Activated CD4-positive, alpha-beta T cell treated with anti-CD3 and anti-CD28 coated beads, Interleukin-2, amount 50 U/mL, for 48 hours (primary cell): ENCODE measurements at places on chromosomes 5 and 9.

DNA sequence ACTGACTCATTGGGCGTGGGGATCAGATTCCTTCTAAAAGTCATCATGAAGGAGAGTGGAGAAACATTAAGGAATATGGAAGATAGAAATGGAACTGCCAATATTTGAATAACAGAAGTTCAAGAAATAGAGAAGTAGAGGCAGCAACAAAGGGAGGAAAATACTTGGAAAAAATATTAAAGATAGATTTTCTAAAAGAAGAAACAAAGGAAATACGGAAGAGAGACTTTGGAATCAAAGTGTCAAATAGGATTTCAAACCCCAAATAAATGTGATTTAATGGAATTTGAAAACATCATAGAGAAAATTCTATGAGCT, 605.1 kb upstream of the KLF4 start:
- no peak for DNase-seq

GRCh38 chr5:68195137-68195536, 20.4 kb upstream of the PIK3R1 start:
- DNase-seq, result no peak

- DNase-seq, result no peak
Measured at GRCh38 chr5:121988488-121988887, 26.7 kb downstream of the SRFBP1 start.

DNA sequence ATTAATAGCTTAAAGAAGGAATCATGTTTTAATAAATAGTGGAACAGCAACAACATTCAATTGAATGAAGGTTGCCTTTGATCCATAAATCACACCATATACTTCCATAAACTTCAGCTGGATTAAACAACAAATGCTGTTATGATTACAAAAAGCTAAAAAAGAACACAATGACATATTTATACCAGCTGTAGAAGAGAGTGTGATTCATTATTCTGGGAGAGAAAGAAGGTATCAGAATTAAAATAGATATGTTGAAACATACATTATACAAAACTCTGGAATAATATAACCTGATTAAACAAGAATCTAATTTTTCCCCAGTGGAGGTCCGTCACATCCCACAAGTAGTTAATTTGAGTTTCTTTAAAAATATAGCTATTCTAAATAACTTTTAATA, 7.5 kb upstream of the RECK start:
- DNase-seq, result no peak

DNA sequence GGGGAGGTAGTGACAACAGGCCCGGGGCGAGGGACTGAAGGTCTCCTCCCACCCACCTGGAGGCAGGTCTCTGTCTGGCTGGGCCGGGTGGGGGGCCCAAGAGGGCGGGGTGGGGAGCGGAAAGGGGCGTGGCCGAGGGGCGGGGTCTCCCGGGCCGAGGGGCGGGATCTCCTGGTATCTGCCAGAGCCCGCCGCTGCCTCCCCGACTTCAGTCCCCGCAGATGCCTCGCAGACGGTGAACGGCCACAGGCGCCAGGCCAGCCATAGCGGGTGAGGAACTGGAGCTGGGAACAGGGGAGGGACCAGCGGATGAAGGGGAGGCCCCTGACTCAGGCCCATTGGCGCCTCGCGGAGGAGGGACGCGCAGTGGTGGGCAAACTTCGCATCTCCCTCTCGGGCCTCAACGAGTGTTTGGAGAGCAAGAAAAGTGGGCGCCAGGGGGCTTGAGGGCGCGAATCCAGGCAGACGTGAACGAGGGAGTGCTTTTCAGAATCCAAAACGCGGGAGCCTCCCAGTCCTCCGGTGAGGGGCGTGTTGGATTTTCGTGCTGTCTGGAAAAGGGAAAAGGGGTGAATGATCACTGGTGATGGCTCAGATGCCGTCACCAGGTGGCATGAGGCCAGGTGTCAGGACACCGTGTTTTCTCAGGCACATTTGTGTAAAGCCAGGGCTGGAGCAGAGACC, at the start of gene ADGRD2:
Gene ADGRD2, plus strand, starts transcription at position 211 of the 684 bp plus-strand sequence. CDS start 1,216 bp downstream, outside the sequence.
- peak; percentile 3 for DNase-seq

DNA sequence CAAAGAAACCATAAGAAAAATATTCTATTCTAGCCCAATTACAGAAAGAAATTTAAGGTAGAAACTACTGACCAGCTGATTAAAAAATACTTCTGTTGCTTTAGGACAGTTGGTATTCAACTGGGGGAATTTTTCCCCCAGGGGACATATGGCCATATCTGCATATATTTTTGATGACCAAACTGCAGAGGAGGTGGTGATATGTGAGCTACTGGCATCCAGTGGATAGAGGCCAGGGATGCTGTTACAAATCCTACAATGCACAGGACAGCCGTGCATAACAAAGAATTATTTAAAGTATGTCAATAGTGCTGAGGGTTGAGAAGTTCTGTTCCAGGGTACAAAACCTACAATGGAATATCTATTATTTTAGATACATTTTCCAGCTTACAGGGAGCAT, 24.0 kb downstream of the ZFR start:
- DNase-seq, result no peak

GRCh38 chr9:69554945-69555344, 117.2 kb downstream of the APBA1 start:
- DNase-seq, result no peak

DNA sequence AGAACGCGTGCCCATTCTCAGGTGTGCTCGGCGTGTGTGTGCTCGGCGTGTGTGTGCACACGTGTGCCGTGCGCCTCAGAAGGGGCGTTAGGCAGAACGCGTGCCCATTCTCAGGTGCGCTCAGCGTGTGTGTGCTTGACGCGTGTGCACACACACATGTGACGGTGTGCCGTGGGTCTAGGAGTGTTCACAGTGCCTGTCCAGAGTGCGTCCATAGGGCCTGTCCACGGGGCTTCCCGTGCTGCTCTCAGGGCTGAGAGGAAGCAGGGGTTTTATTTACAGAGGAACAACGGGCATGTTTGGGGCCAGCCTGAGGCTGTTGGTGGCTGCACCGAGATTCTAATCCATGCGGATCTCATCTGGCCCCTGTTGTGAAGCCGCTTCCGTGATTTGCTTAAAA, 14.2 kb upstream of the AHRR start:
- DNase-seq, result no peak

- no peak for DNase-seq
Measured at GRCh38 chr5:111830333-111830732, 73.3 kb upstream of the NREP start.

DNA sequence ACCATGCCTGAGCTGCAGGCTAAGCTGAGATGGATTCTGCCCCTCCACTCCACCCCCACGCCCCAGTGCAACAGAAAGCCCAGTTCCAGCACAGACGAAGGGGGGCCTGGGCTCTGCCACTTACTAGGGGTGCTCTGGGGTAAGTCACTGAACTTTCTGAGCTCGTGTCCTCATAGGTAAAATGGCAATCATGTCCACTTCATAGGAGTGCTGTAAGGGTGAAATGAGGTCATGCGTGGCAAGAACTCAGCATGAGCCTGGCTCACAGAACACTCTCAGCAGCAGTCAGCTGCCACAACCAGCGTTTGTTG, 8.4 kb upstream of the PSD2 start:
- DNase-seq, result no peak

- no peak for DNase-seq
Measured at GRCh38 chr5:32311404-32312196, 1.1 kb downstream of the MTMR12 start.

GRCh38 chr9:23821375-23822181, 4.5 kb downstream of the ELAVL2 start:
- DNase-seq, result no peak

DNA sequence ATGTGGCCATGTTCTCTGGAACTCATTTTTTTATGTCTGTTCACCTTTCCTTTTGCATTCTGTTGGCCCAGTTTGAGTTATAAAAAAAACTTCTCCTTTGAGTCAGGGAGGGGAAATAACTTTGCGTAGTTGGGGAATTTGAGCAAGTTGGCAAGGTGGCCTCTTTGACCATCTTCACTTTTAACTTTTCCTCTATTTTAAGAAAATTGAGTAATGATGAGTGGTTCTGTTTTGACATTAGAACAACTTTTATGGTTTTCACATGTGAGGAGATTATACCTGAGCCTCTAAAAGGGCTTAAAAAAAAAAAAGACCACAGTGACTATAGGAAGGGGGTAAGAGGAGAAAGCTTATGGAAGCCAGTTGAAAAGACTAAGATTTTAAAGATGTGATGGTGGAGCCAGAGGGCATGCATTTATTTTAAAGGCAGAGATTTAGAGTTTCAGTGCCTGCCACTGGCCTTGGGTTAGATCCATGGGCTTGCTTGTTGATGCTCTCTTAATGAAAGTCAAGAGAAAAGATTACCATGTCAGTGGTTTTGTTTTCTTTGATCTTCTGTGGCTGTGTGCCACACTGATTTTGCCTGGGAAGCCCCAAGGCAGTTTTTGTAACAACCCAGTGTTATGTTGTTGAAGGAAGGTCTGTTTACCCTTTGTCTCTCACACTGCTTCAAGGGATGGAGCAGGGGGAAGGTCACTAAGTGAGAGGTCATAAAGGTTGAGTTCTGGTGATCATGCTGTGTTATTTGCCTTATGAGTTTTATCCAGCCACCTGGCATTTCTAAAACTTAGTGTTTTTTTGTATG, 219.7 kb upstream of the CD180 start:
- DNase-seq, result no peak

DNA sequence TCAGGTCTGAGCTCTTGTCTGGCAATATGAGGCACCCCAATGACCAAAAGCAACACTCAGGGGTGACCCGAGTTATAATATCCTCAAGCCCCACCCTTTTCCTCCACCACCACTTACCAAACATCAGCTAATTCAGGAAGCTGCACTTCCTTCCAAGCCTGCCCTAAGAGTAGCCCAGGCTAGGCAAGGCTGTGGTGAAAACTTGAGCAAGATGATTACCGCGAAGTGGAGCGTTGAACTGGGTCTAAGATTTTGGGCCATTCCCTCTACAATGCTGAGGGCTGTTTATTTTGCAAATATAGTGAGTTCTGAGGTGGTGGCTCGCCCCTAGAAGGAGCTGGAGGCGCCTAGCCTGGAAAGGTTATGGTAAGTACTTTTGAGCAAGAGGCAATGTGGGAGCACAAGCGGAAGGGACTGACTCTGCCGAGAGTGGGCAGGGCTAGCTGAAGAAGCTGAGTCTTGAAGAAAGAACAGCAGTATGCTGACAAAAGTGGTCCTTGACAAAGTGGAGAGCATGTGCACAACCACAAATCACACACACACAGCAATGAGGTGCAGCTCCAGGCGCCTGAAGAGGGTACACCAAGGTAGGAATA, at the start of gene HK3:
Gene HK3, minus strand, starts transcription at position 51 of the 596 bp plus-strand sequence. CDS start 3,187 bp downstream, outside the sequence.
- no peak for DNase-seq

- no peak for DNase-seq
Measured at GRCh38 chr9:131238402-131239021, 37.8 kb downstream of the FAM78A start.

- no peak for DNase-seq
Measured at GRCh38 chr5:138968601-138969000, 93.5 kb upstream of the LRRTM2 start.

DNA sequence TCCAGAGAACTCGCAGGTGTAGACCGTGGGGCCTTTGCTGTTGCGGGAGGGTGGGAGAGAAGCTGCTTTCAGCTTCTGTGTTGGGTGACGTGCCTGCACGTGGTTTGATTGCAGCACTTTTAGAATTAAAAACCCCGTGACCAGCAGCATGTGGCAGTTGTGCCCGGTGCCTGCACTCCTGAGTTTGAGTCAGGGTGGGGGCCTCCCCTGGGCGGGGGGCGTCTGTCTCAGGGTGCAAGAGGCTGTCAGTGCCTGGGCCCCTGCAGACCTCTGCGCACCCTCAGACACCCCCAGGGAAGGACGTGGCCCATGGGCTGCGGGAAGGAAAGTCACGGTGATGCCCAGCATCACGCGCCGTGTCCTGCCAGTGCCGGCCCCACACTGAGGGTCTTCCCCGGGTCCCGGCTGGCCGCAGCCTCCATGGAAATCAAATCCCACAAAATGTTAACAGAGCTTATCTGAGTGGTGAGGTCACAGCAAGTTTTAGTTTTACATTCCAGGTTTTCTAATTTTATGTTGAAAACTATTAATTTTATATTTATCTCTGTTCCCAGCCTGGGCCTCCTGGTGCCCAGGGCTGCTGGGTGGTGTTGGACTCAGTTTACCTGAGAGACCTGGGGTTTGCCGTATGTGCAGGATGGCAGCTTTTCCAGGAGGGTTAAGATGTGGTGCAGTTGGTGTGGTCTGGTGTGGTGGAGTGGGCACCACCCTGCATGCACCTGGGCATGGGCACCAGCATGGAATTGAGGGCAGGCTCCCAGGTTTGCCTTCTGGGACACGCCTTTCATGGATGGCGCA, 33.3 kb downstream of the AHRR start:
- DNase-seq, result no peak

DNA sequence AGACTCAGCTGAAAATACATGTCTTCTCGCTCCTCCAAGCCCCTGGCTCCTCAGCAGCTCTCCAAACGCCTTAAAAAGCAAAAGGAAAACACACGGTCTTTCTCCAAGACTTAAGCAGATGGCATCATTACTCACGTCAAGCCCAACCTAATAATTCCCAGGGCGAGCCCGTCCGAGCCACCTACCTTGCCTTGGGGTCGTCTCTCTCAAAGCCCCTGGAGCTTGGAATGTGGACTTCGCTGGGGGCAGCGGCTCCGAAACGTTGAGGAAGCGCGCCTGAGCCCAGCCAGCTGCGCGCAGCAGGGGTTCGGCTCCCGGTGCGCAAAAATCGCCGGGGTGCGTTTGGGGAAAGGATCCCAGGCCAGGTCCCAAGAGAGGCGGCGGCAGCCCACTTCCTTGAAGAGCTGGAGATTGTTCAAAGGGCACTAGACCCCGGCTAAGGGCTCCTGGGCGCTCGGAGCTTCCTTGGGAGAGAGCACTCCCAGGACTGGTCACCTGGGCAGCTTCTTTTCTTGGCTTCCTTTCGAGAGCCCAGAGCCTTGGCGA, 395 bp downstream of the DRD1 start:
- DNase-seq, result no peak

- peak; percentile 3 for DNase-seq
Measured at GRCh38 chr5:168076561-168076991, 214.9 kb upstream of the WWC1 start.

DNA sequence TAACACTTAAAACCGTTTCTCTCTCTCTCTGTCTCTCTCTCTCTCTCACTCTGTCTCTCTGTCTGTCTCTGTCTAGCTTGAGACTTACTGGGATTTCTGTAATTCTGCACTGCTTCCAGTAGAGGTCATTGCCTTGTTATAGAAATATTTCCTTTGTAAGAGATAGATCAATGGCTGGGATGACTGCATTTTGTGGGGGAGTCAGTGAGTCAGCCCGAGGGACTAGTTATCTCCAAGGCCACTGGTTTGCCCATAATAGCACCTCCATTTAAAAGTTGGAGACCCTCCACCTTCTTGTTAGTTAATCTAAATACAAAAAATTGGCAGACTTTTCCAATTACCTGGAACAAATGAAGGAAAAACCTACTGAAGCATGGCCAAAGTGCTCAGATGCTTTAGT, 547.2 kb downstream of the LRRC70 start:
- DNase-seq, result no peak

- no peak for DNase-seq
Measured at GRCh38 chr5:118529361-118530144, 458.8 kb downstream of the DTWD2 start.

DNA sequence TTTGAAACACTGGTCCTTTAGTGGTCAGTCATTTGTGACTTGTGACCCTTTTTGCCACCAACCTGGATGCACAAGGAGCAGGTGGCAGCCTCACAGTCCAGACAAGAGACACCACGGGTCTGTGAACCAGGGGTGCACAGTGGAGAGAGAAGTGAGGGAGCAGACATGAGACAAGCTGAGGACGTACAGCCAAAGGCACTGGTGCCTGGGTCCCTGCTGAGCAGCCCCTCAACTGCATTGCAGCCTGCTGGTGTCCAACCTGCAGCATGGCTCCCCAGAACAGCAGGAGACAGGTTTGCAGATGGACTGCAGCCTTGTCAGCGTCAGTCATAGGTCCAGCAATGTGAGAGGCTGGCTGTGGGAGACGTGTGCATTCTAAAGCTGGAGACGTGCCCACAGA, 124.2 kb upstream of the FSTL4 start:
- DNase-seq, result no peak
